ENCODE measurements at places on chromosomes 5 and 9. TPM values are rescaled to one million over a fixed set of nuclear protein-coding genes. Genes with fewer than 3 reads are reported as not detected.

Gene TMEM161B
- total RNA-seq, result 6.4 TPM

Gene GABBR2
- 10.2 TPM for total RNA-seq

Gene QRFP
- not detected for total RNA-seq

Gene CDKN2A
- 4.2 TPM for total RNA-seq

Gene RASGEF1C
- not detected for total RNA-seq

Gene PCDHA13
- total RNA-seq, result under 0.01 TPM

Gene PCDHB9
- total RNA-seq, result 0.13 TPM

Gene SEMA6A
- total RNA-seq, result 51.1 TPM

Gene SMC2
- total RNA-seq, result 8.7 TPM

Gene CCDC127
- 3.6 TPM for total RNA-seq

Gene APBA1
- 7.1 TPM for total RNA-seq

Gene EQTN
- total RNA-seq, result not detected
